Cortex of kidney (tissue), 1 donor: ENCODE measurements at places on chromosomes 2 and 18.

GRCh38 chr2:4279431-4279830 lies 576.1 kb downstream of the DCDC2C start:
- DNase-seq: no peak

GRCh38 chr2:114082731-114083433 lies 193.0 kb downstream of the ACTR3 start:
- no peak for DNase-seq

DNA sequence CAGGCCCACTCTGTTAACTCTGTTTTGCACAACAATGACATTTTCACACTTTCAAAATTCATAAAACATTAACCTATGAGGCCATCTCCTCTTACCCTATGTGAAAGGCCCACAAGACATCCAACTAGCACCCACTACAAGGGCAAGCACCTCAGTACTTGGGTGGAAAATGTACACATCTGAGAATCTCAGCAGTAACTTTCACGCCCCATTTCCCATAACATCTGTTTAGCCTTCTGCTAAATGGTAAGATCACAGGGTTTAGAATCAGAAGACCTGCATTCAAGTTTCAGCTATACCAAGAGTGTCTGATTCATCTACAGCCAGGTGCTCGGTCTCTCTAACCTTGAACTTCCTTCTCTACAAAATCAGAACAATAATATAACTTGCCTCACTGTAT lies 89.2 kb downstream of the SP100 start:
- DNase-seq: no peak

DNA sequence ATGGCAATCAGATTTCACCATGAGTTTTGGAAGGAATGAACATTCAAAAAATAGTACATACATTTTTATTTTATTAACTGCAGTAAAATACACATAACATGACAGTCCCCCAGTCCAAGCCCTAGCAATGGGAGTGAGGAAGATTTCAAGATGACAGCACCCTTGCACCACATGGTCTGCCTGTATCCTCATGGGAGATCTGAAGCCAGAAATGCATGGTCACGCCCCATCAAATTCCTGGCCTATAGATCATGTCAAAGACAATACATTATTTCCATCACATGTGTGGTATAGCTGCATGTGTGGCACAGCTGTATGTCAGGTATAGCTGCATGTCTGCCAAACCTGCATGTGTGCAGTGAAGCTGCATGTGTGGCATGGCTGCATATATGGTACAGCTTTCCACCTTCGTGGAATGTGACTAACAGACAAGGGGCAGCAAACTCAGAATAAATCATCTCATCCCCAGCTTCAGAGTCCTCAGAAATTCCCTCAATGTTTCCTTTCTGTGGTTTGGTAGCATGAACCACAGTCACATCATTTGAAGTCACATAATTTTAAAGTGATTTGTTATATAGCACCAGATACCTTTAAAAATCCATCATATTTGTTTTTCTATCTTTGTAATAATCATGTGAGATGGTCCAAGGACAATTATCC lies 518.2 kb upstream of the SOX11 start:
- no peak for DNase-seq

- no peak for DNase-seq
Observed at GRCh38 chr2:223654384-223654915, 52.3 kb upstream of the SCG2 start.

DNA sequence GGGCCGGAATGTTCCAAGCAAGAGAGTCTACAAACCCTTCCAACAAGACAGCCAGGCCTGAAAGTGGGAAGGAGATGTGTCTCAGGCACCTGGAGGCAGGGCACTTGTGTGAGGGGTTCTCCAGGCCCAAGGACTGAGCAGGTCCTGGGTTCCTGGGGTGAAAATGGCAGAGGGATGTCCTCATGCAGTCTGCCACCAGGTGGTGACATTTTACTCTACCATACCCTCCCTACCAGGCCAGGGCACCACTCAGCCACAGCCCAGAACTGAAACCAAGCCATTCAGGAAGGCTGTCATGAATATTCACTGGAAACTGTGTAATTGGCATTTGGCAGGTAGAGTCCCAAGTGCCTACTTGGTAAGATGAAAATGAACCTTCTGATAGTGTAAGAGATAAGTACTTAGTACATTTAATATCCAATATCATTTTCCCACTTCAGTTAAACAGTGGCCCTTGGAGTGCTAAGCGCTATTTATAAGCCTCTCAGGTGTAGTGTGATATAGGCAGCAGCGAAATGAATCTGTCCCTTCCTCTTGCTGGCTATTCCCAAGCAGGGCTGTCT lies 185.1 kb downstream of the MYO5B start:
- no peak for DNase-seq

DNA sequence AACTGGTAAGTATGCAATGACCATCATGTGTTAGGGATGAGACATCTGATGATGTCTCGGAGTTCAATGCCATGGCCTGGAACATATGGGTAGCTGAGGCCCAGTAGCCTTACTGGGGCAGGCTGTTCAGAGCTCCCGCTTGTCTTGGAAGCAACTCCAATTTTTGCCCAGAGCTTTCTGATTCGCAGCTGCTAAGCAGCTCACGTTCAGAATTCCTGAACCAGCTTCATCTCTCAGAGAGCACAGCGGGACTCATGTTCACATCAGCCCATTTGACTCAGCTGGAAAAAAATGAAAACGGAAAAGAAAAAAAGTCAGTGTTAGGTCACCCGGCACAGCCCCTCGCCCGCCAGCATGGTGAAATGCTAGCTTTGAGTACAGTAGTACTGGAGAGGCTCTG lies 16.8 kb upstream of the LRATD1 start:
- DNase-seq: no peak

DNA sequence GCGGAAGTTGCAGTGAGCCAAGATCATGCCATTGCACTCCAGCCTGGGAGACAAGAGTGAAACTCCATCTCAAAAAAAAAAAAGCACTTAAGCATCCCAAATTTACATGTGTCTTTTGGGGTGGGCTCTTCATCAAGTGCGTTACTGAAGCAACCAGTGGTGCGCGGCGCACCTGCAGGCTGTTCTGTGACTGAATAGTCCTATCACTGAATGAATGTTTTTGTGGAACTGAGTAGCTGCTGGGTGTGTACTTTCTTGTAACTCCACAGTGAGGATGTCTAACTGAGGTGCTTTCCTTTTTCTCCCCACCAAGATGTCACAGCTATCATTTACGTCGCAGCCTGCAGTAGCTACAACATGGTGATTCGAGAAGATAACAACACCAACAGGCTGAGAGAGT lies 17.0 kb downstream of the CHMP1B start:
- DNase-seq: no peak

GRCh38 chr18:905948-906415 lies 1.3 kb downstream of the ADCYAP1 start:
- DNase-seq: no peak

DNA sequence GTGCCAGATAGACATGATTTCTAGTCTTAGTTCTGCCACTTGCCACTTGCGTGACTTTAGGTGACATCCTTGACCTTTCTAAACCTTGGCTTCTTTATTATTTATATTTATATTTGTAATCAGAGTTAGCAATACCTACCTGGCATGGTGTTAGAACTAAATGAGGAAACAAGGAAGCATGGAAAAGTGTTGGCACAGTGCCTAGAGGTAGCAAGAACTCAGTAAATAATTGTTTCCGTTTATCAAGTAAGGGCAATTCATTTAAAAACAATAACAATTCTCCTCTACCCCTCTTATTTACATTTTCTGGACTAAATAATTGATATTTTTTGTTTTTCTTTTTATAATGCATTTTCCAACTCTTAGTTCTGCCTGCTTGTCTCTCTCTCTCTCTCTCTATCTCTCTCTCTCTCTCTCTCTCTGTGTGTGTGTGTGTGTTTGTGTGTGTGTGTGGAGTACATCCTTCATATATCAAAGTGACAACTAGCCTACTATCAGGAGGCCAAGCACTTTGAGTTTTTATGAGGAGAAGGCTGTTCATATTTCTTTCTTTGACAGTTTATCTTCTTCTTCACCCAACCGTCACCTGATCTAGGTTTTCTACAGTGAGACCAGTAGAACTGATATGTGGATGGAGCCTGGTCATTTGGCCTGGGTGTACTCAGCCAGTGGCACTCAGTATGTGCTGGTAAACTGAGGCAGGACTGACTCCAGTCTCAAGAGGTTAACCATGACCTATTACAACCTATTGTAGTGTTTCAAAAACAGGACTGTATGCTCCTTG lies 134.5 kb downstream of the LRRTM1 start:
- no peak for DNase-seq

DNA sequence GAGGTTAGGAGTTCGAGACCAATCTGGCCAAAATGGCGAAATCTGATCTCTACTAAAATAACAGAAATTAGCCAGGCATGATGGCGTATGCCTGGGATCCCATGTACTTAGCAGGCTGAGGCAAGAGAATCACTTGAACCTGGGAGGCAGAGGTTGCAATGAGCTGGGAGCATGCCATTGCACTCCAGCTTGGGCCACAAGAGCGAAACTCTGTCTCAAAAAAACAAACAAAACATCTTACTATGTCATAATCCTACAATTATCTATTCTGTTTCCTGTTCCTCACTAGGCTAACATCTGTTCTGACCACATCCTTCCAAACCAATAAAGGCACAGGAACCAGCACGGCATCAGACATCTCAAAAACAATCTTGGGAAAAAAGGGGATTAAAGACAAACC lies 361.8 kb upstream of the UBE2E3 start:
- no peak for DNase-seq

GRCh38 chr2:212001325-212001724 lies 537.3 kb downstream of the ERBB4 start:
- DNase-seq: no peak

GRCh38 chr2:121562269-121563176 lies 31.8 kb downstream of the RNU4ATAC start:
- no peak for DNase-seq

DNA sequence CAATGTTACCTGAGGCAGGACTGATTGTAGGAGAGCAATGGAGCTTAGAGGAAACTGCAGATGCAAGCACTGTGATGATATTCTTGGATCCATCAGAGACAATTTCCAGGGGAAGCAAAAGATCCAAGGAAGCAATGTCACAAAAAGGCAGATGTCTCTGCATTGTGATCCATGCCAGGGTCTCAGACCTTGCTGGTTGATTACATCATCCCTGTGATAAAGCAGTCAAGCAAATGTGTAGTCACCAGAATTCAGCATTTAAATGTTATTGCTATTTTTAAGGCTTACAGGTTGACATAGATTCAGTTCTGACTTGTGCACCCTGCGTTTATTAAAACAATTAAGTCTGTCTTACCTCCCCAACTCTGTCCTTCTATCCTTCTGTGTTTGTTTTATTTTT lies 56.8 kb upstream of the CCDC85A start:
- no peak for DNase-seq

GRCh38 chr2:231683292-231684235 lies 24.8 kb upstream of the PTMA start:
- no peak for DNase-seq

GRCh38 chr18:35355140-35355618 lies 11.0 kb upstream of the ZNF24 start:
- DNase-seq: no peak

DNA sequence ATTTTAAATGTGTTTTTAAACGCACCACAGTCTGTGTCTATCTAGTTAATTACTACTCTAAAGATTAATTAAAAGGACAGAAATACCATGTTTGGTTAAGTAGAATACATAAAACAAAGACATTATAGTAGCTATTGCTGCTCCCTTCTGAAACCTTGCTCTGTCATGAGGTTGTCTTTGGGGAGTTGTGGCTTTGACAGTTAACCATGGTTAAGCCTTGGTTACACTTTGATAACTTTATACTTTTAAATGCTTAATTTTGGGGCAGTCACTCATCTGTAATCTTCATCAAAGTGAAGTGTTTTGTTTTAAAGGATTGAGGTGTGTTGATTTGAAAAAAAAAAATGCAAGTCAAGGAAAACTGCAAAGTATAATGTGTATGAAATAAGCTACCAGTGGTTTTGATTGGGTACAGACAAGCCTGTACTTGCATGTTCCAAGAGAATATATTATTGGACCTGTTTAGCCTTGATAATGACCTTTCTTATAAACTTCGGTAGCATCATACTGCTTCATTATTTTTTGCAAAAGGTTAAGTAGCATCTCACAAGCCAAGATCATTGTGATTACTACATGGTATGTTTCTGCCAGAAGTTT lies 29.8 kb upstream of the TBR1 start:
- DNase-seq: no peak

GRCh38 chr2:120864981-120865380 lies 129.3 kb downstream of the GLI2 start:
- DNase-seq: no peak

DNA sequence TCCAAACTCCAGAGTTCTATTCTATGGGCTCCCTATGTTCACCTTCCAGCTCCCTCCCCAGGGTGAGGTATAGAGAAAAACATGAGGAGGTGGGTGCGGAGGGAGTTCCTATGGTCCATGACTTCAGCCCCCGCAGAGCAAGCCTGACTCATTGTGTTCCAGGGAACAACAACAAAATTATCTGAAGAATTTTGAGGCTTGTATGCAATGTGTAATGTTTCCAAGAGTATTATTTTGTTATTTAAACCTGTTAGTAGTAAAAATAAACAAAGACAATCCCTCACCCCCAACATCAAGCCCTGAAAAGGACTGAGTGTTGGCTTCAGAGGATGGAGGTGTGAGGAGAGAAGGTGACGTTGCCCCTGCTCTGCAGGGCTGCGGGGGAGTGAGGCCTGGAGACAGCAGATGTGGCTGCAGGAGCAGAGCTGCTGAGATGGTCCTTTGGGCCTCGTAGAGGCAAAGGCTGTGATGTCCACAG lies 29.0 kb downstream of the LAMA3 start:
- DNase-seq: no peak

DNA sequence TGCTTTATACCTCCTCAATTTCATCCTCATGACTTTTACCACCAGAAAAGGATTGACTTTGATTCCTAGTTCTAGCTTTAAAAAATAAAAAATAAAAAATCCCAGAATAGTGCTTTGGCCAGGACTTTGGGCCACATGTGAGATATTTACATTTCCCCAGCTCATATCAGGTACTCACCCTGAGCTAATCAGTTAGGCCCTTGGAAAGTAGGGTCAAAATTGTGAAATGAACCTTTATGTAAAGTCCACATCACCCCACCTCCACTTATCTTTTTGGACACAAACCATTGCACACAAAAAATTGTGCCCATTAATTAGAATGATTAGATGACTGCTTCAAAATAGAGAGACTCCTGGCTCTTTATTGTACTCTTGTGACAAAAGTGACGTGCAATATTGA lies 17.2 kb downstream of the ME2 start:
- DNase-seq: no peak

- DNase-seq: no peak
Observed at GRCh38 chr2:190603374-190603773, 45.5 kb upstream of the NAB1 start.
